Activated B cell treated with CpG ODN at 0.5 μM for 24 hours (primary cell): ENCODE measurements at places on chromosomes 4 and X.

DNA sequence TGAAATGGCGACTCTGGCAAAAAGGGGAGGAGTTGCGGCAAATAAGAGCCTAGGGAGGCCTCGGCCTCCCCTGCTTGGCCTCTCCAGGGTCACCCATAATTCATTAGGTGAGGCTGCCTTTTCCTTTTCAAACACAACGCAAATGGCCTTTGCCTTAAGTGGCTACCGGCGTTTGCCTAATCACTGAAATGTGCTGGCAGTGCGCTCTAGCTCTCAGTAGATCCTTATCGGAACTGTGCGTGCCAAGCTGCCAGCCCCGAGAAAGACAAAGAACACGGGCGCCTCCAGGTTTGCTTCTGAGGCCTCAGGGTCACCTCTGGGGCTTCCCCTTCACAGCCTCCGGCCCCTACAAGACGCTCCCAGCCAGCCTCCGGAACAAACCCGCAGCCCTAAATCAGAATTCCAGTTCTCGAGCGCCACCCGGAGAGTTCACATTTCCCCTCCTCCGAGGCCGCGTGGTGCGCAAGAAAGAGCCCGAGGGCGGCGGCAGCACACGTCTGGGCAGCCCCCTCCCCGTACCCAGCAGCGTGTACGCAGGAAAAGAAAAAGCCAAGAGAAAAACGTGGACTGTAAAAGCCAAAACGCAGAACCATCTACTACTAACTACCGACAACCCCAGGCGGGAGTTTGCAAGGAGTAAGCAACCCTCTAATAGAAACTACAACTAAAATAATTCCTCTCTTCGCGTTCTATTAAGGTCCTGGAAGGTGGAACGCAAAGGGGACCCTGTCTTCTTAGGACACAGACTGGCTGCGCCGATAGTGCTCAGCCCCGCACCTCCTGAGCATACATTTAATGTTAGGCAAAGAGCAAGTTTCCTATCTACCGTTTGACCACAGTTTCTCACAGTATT is 76.5 kb upstream of the BCOR start:
- DNase-seq = peak; percentile 30

GRCh38 chr4:104975617-104976016 is 171.1 kb upstream of the TET2 start:
- DNase-seq = no peak

DNA sequence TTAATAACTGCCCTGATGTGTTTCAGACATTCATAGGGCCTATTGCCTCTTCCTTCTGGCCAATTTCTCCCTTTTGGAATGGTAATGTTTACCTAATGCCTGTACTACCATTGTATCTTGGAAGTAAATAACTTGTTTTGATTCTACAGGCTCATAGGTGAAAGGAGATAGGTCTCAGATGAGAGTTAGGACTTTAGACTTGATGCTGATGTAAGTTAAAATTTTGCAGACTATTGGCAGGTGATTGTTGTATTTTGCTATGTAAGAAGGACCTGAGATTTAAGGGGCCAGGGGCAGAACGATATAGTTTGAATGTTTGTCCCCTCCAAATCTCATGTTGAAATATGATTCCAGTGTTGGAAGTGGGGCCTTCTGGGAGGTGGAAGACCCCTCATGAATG is 215.5 kb downstream of the SLC39A8 start:
- no peak for DNase-seq

GRCh38 chr4:13240066-13240465 is 244.1 kb downstream of the RAB28 start:
- DNase-seq = no peak

- no peak for DNase-seq
Observed at GRCh38 chr4:141807103-141807891, 170.9 kb downstream of the IL15 start.

- DNase-seq = no peak
Observed at GRCh38 chrX:68901519-68901918, 72.7 kb downstream of the EFNB1 start.

DNA sequence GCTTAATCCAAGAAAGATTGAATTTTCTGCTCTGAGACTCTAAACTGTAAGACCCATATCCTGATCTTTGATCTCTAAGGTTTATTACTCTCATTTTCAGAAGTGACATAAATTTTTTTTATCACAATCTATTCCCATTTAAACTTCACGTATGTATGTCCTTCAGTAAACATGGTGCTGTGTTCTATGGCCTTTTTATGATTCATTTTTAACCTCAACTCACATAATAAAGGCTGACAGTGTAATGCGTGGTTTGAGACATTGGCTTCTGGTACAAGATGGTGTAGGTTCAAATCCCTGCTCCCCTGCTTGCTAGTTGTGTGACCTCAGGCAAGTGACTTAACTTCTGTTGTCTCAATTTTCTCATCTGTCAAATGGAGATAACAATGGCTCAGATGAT is 306.0 kb upstream of the AADAT start:
- DNase-seq = no peak

GRCh38 chr4:27062256-27062655 is 201.6 kb downstream of the STIM2 start:
- no peak for DNase-seq

GRCh38 chrX:154373340-154374306 is 811 bp downstream of the FLNA start:
- DNase-seq = no peak

- DNase-seq = no peak
Observed at GRCh38 chr4:1521821-1522361, 115.6 kb upstream of the NKX1-1 start.

DNA sequence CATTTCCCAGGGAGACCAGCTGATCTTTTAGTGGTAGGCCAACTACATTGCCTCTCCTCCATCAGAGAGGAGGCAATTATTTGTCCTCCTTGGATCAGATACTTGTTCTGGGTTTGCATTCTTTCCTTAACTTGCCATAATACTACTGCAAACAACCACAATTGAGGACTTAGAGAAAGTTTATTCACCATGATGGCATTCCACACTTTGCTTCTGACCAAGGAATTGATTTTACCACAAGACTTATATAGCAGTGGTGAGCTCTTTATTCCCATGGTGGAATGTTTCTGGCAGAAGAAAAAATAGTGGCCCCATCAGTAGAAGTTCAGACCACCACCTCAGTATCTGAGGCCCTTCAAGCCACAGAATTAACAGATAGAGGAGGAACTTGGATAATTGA is 123.9 kb upstream of the PPP3CA start:
- DNase-seq = no peak

DNA sequence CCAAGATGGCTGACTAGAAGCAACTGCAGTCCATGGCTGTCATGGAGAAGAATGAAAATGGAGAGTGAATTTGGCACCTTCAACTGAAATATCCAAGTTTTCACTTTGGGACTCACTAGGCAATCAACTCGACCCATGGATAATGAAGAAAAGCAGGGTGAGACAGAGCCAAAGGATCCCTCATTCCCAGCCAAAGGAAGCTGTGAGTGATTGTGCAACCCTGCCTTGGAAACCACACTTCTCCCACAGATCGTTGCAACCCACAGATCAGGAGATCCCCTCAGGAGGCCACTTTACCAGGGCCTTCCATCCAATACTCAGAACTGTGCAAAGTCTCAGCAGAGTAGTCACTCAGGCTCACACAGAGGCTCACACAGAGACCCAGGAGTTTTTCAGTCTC is 4.5 kb downstream of the CFAP299 start:
- DNase-seq = no peak

GRCh38 chr4:52914051-52914605 is 52.0 kb downstream of the RASL11B start:
- DNase-seq = no peak

DNA sequence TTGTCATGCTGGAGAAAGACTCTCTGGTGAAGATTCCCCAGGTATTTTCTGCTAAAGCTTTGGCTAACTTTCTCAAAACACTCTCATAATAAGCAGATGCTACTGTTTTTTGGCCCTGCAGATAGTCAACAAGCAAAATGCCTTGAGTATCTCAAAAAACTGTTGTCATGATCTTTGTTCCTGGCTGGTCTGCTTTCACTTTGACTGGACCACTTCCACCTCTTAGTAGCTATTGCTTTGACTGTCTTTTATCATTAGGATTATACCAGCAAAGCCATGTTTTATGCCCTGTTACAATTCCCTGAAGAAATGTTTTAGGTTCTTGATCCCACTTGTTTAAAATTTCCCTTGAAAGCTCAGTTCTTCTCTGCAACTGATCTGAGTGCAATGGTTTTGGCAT is 231.5 kb downstream of the SLC7A11 start:
- DNase-seq = no peak

DNA sequence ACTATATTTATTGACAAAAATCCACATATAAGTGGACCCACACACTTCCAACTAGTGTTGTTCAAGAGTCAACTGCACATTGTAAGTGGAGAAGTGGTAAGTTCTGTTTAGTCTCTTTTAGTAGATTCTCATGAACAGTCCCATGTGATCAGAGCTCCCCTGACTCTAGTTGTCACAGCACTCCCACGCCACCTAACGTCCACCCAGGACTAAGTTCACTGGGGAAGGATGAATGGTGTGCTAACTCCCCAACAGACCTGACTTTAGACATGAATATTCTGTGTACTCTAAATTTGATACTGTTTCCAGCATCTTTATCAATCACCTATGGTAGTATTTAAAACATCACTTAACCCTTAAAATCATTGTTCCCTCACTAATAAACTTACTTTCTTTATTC is 59.8 kb downstream of the PACRGL start:
- no peak for DNase-seq

- no peak for DNase-seq
Observed at GRCh38 chrX:153521034-153521433, 3.6 kb downstream of the ATP2B3 start.

GRCh38 chr4:146073517-146073916 is 102.0 kb upstream of the LSM6 start:
- no peak for DNase-seq

DNA sequence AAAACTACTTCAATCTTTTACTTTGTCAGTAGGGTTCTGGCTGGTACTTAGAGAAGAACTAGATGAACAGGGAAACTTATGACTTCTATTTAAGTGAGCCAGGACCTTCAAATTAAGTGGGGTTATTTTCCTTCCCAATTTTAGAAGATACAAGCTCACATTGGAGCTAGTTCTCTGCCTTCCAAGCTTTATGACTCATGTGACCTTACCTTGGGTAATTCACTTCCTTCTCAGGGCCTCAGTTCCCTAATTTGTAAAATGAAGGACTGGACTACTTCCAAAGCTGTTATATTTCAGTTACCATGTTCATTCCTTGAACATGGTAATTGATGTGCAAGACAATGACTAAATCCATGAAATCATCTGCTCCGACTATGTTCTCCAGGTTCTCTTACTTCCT is 32.0 kb upstream of the DCX start:
- DNase-seq = no peak

DNA sequence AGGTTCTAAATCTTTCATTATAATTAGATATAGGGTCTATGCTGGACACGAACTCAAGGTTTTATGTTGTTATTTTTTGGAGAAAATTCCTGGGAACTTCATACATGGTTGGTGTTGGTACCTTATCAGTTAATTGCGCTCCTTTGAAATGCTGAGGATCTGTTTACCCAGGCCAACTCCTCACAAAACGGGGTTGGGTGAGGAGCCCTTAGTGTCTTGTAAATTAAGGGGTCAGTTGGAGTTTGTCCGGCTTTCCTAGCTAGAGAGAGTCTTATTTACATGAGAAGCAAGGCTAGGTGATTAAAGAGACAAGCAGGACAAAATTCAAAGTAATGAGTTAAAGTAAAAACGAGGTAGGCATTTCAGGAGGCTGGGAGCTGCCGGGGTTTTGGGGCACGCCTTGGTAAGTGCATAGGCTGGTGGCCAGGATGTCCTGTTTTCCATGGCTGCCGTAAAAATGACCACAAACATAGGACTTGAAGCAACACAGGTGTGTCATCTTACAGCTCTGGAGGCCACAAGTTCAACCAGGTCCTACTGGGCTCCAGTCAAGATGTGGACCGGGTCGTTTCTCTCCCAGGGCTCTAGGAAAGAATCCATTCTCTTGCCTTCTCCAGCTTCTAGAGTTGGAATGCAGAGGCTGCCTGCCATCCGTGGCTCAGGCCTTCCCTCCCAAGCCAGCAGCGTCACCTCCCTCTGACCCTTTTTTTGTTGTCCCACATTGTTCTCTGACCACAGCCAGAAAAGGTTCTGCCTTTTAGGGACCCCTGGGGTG is 19.8 kb downstream of the PSAPL1 start:
- no peak for DNase-seq

DNA sequence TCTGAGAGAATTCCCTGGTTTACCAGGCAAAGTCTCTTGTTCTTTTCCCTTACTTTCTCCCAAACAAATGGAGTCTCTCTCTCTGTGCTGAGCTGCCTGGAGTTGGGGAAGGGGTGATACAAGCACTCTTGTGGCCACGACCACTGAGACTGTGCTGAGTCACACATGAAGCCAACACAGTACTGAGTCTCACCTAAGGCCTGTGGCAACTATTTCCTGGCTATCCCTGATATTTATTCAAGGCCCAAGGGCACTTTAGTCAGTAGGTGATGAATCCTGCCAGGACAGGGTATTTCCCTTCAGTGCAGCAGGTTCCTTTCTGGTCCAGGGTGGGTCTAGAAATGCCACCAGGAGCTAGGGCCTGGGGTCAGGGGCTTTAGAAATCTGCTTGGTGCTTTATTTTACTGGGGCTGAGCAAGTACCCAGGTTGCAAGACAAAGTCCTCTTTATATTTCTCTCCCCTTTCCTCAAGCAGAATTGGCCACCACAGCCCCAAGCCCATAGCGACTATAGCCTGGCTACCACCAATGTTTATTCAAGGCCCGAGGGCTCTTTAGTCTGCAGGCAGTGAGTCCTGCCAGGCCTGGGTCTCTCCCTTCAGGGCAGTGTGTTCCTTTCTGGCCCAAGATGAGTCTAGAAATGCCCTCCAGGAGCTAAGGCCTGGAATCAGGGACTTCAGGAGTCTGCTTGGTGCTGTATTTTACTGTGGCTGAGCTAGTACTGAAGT is 10.5 kb downstream of the ARL13A start:
- DNase-seq = no peak
